CD4-positive, alpha-beta T cell treated with Interleukin-4 for 4 hours (primary cell): ENCODE measurements at places on chromosomes 4 and X.

DNA sequence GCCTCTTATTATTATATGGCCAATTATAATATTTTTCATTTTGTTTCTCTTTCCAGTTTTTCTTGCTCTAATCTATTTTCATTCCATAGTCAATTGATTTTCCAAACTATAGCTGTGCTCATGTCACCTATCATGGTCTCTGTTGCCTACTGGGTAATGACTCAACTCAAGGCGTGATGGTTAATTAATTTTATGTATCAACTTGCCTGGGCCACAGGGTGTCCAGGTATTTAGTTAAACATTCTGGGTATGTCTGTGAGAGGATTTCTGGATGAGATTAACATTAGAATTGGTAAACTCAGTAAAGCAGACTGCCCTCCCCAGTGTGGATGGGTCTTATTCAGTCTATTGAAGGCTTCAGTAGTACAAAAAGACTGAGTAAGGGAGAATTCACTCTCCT is 9.9 kb downstream of the FHIP1A start:
- no peak for DNase-seq

GRCh38 chr4:158523990-158524535 is 2.4 kb downstream of the RXFP1 start:
- DNase-seq = no peak

- DNase-seq = no peak
Observed at GRCh38 chr4:138087066-138087719, 155.0 kb downstream of the SLC7A11 start.

GRCh38 chrX:106481341-106481740 is 130.4 kb upstream of the RADX start:
- DNase-seq = peak; percentile 49

DNA sequence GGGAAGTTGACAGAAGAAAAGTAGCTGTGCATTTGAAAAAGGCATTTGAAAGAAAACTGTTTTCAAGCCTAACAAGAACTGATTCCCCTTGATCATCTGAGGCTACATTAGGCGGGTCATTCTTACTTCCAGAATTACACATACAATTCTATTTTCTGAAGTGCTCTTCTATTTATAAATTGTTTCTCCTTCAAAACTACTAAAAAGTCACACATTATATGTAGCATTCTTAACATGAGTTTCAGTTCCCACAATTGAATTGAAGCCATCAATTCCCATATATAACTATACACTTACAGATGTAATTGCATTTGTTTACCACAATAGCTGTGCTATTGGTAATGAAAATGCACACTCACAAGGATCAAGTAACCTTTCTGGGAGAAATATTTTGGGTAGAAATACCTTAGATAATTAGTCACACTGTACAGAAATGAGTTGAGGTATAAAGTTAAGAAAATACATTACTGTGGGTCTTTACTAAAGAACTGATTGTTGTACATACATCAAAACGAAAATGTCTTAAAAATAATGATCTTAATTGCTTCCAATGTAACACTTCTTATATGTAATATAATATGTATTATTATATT is 1688.0 kb upstream of the AGA start:
- no peak for DNase-seq

DNA sequence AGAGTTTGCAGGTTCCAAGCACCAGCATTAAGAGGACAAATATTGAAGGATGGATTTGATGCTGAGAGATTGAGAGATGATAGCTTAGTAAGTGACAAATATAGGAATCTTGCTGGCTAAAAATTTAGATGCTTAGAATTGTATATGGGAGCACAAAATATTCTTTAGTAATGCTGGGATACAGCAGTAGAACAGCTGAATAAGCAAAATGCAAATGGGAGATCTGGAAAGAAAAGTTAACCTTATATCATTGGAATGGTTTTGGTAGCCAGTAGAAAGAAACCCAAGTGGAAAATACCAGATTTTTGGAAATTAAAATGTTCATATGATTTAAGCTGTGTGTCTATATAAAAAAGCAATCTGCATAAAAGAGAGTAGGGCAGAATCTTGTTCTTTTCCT is 308.6 kb upstream of the CPEB2 start:
- no peak for DNase-seq

GRCh38 chr4:81220271-81220670 is 5.2 kb upstream of the PRKG2 start:
- no peak for DNase-seq

- peak; percentile 80 for DNase-seq
Observed at GRCh38 chr4:11471618-11472017, 42.9 kb upstream of the HS3ST1 start.

DNA sequence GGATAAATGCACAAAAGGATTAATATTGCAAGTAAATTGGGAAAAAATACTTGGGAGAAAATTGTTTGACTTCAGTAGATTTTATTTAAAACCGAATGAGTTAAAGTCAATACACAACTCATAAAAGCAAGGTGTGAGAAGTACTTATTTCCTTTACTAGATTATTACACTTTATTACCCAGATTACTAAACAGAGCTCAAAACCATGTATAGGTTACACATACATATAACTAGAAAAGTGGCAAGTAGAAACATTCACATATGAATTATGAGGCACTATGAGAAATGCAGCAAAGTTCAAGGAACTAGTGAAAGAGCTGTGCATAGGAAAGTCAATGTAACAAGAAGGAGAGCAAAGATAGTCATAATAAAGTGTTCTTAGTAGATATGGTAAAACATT is 113.0 kb downstream of the CXXC4 start:
- no peak for DNase-seq

DNA sequence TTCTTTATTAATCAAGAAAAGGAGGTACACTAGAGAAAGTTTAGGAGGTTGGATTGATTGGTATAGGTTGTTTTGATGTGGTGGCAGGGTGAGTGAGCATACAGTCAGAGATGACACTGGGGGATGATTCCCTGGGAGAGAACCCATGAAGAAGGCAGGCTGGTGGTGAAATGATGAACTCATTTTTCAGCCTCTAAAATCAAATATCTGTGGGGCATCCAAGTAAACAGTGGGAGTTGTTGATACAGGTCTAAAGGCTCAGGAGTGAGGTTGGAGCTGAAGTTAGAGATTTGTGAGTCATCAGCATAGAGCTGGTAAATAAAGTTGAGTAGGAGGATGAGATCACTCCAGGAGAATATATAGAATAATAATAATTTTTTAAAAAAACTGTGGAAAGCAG is 10.0 kb upstream of the AP1S2 start:
- no peak for DNase-seq

- DNase-seq = no peak
Observed at GRCh38 chrX:45952030-45952429, 593.2 kb downstream of the ZNF674 start.

DNA sequence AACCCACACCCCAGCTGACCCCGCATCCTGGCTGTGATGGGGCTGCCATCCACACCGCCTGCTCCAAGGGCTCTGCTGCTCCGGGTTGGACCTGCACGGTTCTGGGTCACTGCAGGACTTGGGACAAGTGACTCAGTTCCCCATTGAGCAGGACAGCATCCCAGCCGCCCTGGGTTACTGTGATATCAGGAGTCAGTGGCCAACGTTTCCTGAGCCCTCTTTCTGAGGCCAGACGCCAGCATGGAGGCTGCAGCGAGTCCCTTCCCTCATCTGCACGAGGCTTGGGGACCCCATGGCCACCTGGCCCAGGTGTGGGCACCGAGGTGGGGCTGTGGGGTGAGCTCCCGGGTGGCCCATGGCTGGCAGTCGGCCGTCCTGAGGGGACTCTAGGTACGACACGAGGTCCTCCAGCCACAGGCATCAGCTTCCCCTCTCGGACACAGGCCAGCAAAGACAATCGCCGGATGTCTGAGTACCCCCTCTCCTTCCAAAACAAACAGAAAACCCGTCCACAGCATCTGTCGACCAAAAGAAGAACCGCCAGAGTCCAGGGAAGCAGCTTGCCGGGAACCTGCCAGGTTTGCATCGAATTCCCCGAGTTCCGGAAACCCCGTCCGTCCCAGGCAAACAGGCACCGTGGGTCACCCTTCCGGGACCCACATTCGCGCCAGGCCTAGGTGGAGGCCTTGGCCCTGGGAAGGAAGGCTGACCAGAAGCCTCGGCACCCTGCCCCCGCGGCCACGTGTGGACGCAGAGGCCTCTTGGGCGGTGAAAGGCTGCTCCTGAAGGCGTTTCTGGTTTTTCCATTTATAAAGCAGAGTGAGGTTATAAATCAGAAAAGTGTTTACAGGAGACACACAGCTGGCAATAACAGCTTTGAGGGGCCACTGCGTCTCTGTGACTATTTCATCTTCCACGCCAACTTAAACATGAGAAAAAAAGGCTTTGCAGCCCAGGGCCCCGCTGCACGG is 136.0 kb downstream of the FAM53A start:
- DNase-seq = no peak

DNA sequence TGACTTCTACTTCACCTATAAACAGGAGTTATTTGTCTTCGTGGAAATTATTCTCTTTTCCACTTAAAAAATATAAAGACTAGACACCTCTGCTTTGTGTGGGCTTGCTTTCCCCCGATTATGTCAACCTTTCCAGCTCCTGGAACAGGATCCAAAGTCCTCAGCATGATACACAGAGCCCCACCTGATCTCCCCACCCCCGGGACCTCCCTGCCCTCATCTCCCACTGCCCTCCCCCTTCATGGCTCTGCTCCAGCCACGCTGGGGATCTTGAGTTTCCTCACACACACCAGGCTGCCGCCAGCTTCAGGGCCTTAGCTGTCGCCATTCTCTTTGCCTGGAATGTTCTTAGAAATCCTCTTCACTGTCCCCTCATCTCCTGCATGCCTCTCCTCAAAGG is 55.3 kb downstream of the MBNL3 start:
- no peak for DNase-seq

- no peak for DNase-seq
Observed at GRCh38 chrX:106742193-106742592, 15.7 kb downstream of the RNF128 start.

GRCh38 chrX:71056867-71057266 is 11.3 kb downstream of the SNX12 start:
- DNase-seq = no peak

GRCh38 chrX:7134981-7135380 is 12.5 kb upstream of the STS start:
- no peak for DNase-seq

DNA sequence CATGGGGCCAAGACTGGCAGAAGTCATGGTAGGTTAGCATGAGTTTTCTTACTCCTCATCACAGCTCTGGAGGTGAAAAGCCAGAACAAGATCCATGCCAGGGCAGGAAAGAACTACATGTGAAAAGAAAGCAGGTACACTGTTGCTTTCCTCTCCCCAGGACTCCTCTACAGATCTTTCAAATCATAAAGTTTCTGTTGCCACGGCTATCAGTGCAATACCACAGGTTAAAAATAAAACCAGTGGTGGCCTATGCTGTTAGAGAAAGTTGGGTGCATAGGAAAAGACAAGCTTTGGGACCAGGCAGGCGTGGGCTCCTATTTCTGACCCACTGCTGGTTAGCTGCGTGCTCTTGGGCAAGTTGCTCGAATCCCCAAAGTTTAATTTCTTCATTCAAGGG is 81.4 kb downstream of the SH3RF1 start:
- DNase-seq = no peak

DNA sequence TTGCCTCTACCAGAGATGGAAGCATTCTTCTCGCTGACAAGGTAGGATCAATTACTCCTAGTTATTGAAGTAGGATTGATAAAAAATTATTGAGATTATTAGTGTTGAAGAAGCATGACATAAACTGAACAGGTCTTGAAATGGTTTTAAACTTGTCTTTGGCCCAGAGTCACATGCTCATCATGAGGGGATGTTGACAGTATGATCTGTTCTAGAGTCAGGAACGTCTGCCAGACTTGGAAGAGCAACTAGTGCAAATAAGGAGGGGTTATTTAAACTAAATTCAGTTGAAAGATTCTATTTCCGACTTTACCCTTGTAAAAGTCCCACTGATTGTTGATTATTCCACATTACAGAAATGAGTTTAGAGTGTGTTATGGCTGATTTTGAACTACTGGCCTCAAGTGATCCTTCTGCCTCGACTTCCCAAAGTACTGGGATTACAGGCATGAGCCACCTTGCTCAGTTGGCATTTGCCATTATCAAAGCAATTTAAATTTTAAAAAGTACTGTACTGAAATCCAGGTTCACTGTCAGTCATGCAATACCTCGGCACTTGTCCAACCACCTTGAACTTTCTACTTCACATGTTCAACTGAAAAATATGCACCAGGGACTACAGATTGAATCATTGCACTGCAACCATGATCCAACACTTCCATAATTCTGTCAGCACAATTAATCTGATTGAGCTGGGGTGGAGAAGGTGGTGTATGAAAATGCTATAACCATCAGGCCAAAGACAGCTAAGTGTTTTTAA is 19.7 kb downstream of the FABP2 start:
- DNase-seq = no peak

GRCh38 chr4:98584265-98584664 is 74.1 kb downstream of the TSPAN5 start:
- DNase-seq = no peak

- DNase-seq = no peak
Observed at GRCh38 chrX:54920610-54921426, at the start of gene TRO. TSS of gene TRO (plus strand) at chrX:54920824. CDS start at chrX:54922247, 1,423 bp downstream.

DNA sequence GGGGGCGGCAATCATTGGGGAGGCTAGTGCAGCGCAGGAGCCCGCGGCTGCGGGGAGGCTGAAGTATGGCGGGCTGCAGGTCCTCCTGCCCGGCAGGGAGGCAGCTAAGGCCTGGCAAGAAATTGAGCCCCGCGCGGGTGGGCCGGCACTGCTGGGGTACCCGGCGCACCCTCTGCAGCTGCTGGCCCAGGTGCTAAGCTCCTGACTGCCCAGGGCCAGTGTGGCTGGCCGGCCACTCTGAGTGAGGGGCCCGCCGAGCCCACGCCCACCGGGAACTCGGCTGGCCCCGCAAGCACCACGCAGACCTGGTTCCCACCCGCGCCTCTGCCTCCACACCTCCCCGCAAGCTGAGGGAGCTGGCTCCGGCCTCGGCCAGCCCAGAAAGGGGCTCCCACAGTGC is 94.9 kb downstream of the SLC39A8 start:
- no peak for DNase-seq

GRCh38 chr4:38469410-38469809 is 194.6 kb upstream of the KLF3 start:
- no peak for DNase-seq

DNA sequence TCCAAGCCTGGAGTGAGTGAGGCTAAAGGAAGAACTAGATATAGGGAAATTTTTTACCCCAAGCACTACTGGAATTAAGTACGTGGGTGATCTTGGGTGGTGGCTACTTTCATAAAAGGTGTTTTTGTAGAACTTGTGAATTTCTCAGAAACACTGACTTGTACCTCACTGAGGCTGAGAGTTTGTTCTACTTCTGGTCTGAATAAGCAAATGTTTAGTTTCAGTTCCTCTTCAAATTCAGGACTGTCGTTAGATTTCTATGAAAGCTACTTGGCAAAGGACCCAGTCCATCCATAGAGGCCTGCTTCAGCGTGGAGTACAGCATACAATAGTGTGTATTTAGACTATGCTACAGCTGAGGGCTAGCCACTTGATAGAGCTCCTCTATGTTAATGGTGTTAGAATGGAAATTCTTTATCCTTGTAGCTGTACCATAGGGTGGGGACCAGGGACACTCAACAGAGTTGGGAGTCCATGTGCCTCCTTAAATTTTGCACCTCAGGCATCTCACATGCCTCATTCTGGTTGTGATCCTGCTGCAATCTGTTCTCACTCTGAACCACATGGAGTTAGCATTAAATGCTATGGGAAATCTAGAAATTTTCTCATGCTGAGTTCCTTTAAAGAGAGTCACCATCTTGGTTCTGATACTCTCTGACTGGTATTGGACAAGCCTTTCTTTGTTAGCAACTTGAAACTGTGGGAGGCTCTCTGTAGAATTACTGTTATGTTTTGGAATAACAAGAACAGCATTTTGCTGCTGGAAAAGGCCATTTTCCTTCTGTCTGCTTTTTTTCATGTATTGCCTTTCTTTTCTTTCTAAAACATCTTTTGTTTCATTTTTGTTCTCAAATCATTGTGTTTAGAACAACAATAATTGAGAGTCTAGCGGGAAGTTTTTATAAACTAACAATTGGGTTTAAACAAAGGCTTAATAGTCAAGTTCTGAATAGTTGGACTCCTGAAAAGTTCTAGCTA is 86.8 kb downstream of the PDGFRA start:
- DNase-seq = peak; percentile 4
